ENCODE measurements at places on chromosomes 3 and 15.

DNA sequence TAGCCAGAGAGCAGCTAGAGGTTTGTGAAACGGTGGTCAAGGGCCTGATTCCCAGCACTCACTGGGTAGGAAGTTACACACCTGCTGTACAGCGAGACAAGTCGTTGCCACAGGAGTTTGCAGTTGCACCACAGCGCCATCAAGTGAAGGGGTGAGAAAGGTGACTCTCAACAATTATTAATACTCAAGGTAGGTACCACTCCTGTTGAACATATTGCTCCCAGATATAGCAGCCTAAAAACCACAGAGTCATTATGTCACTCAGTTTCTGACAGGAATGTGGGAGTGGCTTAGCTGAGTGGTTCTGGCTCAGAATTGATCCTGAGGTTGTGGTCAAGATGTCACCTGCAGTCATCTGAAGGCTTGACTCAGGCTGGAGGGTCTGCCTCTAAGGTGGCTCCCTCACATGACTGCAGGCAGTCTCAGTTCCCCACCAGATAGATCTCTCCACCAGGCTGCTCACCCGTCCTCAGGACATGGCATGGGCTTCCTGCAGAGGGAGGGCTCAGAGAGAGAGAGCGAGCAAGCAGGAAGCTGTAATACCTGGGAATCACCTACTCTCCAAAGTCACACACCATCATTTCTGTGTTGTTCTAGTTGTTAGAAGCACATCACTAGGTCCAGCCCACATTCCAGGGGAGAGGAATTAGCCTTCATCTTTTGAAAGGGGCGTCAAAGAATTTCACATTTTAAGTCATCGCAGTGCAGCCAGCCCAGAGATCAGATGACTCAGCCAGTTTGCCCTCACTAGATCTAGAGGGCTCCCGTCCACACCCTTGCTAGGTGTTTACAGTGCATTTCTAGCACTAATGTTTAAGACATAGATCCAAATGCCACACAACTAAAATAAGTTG, 17.0 kb upstream of the ANO10 start:
- no peak for DNase-seq

GRCh38 chr15:95475067-95475466, 855.4 kb upstream of the NR2F2 start:
- DNase-seq = no peak

- no peak for DNase-seq
Measured at GRCh38 chr15:31212326-31213080, 111.0 kb upstream of the TRPM1 start.

DNA sequence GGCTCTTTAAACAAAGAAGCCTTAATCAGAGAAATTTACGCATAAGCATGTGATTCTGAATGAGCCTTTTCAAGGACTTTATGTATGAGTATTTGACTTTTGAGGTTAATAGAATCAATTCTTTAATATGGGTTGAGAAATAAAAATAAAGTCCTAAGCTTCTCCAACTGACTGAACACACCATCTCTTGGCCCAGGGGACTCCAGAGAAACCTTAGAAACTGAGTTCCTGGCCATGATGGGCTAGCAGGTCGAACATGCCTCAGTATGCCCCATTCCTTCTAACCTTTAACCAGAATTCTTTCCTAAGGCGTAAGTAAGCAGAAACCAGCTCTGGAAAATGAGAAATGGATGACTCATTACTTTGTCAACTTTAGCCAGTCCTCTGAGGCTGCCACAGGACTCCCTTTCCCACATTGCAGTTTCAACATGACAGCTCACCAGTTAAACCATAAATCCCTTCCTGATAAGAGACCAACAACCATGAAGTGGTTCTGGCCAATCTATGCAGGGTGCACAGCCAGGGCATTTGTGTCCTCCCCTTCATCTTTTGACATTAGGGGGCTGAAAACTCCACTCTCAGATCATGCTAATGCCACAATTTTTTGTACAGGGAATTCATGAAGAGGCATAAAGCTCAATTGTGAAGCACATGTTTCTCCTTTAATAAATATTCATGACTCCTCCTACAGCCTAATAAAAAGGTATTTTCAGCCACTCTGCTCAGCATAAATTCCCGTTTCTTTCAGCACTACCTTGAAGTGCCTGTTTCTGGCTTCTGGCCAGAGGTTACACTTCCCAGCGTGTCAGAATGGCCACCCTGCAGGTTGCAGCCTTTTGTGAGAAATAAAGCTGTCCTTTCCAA, 33.3 kb downstream of the TM4SF18 start:
- peak; percentile 97 for DNase-seq

- no peak for DNase-seq
Measured at GRCh38 chr3:184348057-184348382, 10.6 kb downstream of the FAM131A start.

DNA sequence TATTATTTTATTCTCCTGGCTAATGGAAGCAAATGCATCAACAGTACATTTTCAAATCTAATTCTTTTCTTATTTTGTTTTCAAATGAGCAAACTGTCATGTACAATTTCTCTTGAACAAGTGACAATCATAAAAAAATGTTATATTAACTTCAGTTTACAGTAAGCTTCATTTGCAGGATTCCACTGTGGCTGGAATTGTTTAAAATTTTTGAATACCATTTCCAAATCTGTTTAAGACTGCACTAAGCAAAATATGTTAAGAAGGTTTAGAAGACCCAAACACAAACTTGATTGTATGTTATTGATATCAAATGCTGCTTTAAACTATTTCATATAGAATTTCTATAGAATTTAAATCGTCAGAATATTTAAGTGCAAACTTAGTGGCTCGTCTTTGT, 92.8 kb downstream of the ZNF280D start:
- DNase-seq = no peak
